ENCODE measurements at places on chromosomes 2 and 18. TPM values are rescaled to one million over a fixed set of nuclear protein-coding genes. Genes with fewer than 3 reads are reported as not detected.

The MC5R gene
- total RNA-seq, result not detected

The CXCR4 gene
- total RNA-seq, result 0.65 TPM

The DGKD gene
- 104 TPM for total RNA-seq

The DSG3 gene
- 0.02 TPM for total RNA-seq

The CLEC4F gene
- not detected for total RNA-seq

The IL36B gene
- total RNA-seq, result not detected

The SLC66A2 gene
- 18.9 TPM for total RNA-seq

The TTC21B gene
- total RNA-seq, result 4.5 TPM

The ANKRD62 gene
- not detected for total RNA-seq

The TEKT4 gene
- total RNA-seq, result not detected

The COL3A1 gene
- total RNA-seq, result 0.16 TPM

The RNU2-63P gene
- not detected for total RNA-seq

The TSPYL6 gene
- total RNA-seq, result not detected

The SERPINB11 gene
- not detected for total RNA-seq

The NEB gene
- 0.17 TPM for total RNA-seq

The PRSS56 gene
- 0.27 TPM for total RNA-seq

The NT5DC4 gene
- not detected for total RNA-seq

The FNDC4 gene
- total RNA-seq, result 3.9 TPM

The STARD6 gene
- total RNA-seq, result not detected

The GREB1L gene
- 0.95 TPM for total RNA-seq

The TMEM37 gene
- 2.7 TPM for total RNA-seq

The HNRNPA3 gene
- total RNA-seq, result 359 TPM

The PIEZO2 gene
- total RNA-seq, result 0.64 TPM

The SIX3 gene
- 0.32 TPM for total RNA-seq

The IL1RL1 gene
- total RNA-seq, result 1.1 TPM

The NOSTRIN gene
- 2.0 TPM for total RNA-seq

The GKN1 gene
- 0.48 TPM for total RNA-seq

The CNRIP1 gene
- 3.2 TPM for total RNA-seq

The SERPINB5 gene
- 0.07 TPM for total RNA-seq

The DNAJC5G gene
- total RNA-seq, result not detected

The UGT1A5 gene
- not detected for total RNA-seq

The COL6A3 gene
- 0.09 TPM for total RNA-seq

The MYO5B gene
- 11.8 TPM for total RNA-seq

The SEPTIN10 gene
- 54.9 TPM for total RNA-seq

The ADRA2B gene
- total RNA-seq, result 0.06 TPM

The MREG gene
- 5.7 TPM for total RNA-seq

The SP100 gene
- total RNA-seq, result 26.5 TPM

The KLHL30 gene
- total RNA-seq, result 0.13 TPM

The AMER3 gene
- total RNA-seq, result not detected

The DCDC2C gene
- 0.54 TPM for total RNA-seq

The ZNF514 gene
- 6.0 TPM for total RNA-seq

The COLEC12 gene
- not detected for total RNA-seq

The KYNU gene
- 270 TPM for total RNA-seq

The SCG2 gene
- 1.4 TPM for total RNA-seq

The BOLL gene
- total RNA-seq, result not detected

The CD8B2 gene
- not detected for total RNA-seq

The BMP10 gene
- not detected for total RNA-seq
